ENCODE measurements at places on chromosomes 2 and 18. TPM values are rescaled to one million over a fixed set of nuclear protein-coding genes. Genes with fewer than 3 reads are reported as not detected.

CD28 gene
- not detected for polyA plus RNA-seq

GRCh38 chr2:232210306-232210705 lies 168.2 kb upstream of the ALPP start:
- DNase-seq: peak; percentile 41

GRCh38 chr18:61471541-61471940 lies 138.3 kb downstream of the CDH20 start:
- DNase-seq: no peak

DNA sequence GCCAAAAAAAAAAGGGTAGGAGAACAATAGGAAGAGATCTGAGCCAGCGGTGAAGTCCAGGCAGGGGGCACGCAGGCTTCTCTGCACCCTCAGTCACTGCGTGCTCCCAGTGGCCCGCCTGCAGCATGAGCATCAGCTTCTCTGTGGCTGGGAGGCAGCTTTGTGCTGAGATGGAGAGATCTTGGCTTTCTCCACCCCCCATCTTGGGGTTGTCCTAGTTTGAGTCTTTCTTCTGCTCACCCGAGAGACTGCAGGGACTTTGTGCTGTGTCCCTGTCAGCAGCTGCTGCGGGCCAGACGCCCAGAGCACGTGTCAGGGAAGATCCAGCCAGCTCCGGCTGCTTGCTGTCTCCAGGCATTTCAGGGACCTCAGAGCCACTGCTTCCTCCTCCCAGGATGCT lies 20.3 kb downstream of the TRAPPC12 start:
- DNase-seq: no peak

- no peak for DNase-seq
These were observed 68.7 kb downstream of the TMEM247 start for GRCh38 chr2:46548103-46548486.

GRCh38 chr18:58124475-58124874 lies 80.4 kb downstream of the NEDD4L start:
- no peak for DNase-seq

DNA sequence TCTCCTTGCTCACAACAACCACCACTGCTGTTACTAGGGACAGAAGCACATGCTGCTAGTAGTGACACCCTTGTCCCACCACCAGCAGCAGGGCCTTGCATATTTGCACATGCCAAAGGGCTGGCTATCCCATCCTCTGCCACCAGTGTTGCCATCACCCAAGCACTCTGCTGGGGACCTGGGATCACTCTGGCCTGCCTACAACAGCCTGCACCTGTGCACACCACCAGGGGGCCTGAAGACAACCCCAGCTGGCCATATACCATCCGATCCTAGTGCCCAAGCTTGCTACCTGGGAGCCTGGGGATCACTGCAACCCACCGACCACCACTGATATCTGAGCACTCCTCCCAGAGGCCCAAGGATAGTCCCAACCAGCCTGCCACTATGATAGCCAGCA lies 99.9 kb upstream of the FANCL start:
- DNase-seq: no peak
